ENCODE measurements at places on chromosomes 7 and 10. TPM values are rescaled to one million over a fixed set of nuclear protein-coding genes. Genes with fewer than 3 reads are reported as not detected.

The ANKRD22 gene
- not detected for total RNA-seq

The PCGF6 gene
- total RNA-seq = 11.5 TPM

The CSTF2T gene
- total RNA-seq = 16.8 TPM

- H3K4me3 ChIP-seq = no peak overlapping the region
- DNase-seq = no peak
- H3K27me3 ChIP-seq = no peaks in the 10 kb centered on the region
- H3K36me3 ChIP-seq = no peaks in the 10 kb centered on the region
- no peak overlapping the region for H3K27ac ChIP-seq
Measured at GRCh38 chr7:54066643-54067042, 475.5 kb upstream of the VSTM2A start.

DNA sequence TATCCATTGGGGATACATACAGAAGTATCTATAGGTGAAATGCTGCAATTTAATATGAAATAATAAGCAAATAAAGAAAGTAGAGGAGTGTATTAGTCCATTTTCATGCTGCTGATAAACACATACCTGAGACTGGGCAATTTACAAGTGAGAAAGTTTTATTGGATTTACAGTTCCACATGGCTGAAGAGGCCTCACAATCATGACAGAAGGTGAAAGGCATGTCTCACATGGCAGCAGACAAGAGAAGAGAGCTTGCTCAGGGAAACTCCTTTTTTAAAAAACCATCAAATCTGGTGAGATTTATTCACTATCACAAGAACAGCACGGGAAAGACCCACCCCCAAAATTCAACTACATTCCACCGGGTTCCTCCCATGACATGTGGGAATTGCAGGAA is 82.8 kb upstream of the TRIM24 start:
- no peak overlapping the region for H3K27ac ChIP-seq
- H3K4me3 ChIP-seq = no peak overlapping the region
- no peaks in the 10 kb centered on the region for H3K36me3 ChIP-seq
- no peaks in the 10 kb centered on the region for H3K4me1 ChIP-seq
- H3K27me3 ChIP-seq = no peaks in the 10 kb centered on the region

GRCh38 chr10:92760609-92761008 is 70.9 kb downstream of the HHEX start:
- peak; percentile 81 for DNase-seq
- H3K27me3 ChIP-seq = no peaks in the 10 kb centered on the region
- no peaks in the 10 kb centered on the region for H3K36me3 ChIP-seq
- H3K27ac ChIP-seq = peak overlapping the region; percentile 80
- H3K4me1 ChIP-seq = peaks cover 37% of the 10 kb centered on the region
